Right renal cortex interstitium (tissue), 3 donors: ENCODE measurements at places on chromosomes 5 and 9.

- no peak for DNase-seq
Measured at GRCh38 chr9:75707191-75707590, 183.3 kb upstream of the PCSK5 start.

GRCh38 chr9:121992571-121993212, 100.4 kb downstream of the TTLL11 start:
- peak; percentile 60 for DNase-seq

DNA sequence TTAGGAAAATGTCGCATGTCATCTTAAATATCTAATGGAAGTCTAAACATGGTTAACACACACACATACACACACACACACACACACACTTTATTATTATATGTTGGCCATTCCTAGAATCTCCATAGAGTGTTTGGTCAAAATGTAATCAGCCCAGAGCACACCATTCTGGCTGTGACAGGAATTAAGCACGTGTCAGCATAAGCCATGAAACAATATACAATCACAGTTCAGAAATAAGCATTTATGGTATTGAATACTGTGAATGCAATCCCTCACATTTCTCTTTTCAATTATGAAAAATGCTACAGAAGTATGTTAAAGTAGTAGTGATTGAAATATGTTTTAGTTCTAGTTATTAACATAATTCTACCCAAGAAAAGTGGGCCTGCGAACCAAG, 611.6 kb downstream of the PRELID2 start:
- no peak for DNase-seq

DNA sequence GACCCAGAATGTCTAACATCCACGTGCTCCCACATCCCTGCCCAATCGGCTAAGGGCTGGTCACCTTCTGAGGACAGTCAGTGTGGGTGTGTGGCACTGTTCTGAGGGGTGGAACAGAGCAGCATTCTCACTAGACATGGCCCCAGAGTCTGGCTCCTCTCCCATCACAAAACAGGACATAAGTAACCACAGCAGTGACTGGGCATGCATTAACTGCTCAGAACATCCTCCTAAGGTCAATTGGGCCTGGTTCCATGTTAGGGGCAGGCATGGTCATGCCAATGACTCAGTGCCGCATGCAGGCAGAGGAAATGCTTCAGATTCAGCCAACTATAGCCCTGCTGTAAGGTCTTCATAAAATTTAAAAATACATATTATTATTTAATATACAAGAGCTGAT, 12.9 kb downstream of the MACROH2A1 start:
- no peak for DNase-seq

DNA sequence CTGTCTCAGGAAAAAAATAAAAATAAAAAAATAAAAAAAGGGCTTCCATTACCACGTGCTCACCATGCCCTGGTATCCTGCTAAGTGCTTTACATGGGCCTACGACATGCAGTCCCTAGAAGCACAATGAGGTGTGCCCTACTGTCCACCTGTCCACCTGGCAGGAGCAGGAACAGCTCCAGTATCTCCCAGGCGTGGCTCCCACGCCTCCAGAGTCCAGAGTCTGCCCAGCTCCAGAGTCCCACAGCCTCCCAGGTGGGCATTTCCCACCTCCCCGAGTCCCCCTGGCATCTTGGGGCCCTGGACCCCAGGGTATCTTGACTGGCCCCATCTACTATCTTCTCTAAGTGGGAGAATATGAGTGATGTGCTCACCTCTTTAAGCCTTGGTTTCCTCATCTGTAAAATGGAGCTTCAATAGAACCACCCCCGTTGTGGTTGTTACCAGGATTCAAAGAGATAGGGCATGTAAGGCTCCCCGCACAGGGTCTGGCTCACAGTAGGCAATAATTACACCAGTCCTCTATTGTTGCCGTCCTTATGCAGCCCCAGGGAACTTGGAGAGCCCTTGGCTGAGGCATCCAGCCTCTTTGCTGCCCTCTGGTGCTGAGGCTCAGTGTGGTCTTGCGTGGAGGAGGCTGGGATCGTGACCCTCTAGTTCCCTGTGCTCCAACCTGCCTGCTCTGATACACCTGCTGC, 8.9 kb downstream of the CXCL14 start:
- DNase-seq = no peak

DNA sequence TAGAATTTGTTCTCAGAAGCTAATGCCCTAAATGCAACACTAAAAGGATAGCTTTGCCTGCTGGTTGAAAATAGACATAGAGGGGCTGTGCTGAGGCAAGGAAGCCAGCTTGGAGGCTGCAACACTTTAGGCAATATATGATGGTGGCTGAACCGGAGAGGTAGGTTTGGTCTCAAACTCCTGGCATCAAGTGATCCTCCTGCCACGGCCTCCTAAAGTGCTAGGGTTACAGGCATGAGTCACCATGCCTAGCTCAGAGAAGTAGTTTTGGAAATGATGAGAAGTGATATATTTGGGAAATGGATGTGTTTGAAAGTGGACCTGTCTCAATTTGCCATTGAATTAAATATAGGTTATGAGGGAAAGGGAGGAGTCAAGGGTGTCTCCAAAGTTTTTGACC, 10.0 kb downstream of the DUSP1 start:
- DNase-seq = no peak

DNA sequence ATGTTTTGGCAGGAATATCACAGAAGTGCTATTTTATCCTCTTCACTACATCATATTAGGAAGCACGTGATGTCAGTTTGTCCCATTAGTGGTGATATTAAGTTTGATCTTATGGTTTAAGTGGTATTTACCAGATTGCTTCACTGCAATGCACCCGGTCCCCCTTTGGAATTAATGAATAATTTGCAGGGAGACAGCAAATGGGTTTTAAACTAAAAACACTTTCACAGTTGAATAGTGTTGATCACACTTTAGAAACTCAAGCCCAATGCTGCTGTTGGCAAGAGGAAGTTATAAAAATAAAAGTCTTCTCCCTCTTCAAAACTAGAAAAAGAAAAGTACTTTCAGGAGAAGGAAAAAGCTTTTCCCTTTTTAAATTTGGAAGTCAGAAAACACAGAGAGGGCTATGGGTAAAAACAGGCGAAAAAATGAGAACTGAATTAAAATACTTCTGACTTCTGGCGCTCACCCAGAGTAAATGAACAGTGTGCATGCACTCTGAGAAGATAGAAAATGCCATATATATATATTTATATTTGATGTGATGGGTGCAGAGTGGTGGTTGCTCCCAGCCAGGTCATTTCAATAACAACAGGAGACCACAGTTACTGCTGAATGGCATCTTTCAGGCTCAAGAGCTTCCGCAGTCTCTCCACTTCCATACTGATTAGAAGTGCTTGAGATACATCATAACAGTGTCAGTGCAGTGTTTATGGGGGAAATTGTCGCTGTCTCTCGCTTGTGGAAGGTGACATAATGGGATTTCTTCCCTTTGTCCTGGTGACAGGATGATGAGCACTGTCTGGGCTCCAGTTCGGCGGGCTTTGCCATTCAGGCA, 278.0 kb downstream of the ZSWIM6 start:
- no peak for DNase-seq

DNA sequence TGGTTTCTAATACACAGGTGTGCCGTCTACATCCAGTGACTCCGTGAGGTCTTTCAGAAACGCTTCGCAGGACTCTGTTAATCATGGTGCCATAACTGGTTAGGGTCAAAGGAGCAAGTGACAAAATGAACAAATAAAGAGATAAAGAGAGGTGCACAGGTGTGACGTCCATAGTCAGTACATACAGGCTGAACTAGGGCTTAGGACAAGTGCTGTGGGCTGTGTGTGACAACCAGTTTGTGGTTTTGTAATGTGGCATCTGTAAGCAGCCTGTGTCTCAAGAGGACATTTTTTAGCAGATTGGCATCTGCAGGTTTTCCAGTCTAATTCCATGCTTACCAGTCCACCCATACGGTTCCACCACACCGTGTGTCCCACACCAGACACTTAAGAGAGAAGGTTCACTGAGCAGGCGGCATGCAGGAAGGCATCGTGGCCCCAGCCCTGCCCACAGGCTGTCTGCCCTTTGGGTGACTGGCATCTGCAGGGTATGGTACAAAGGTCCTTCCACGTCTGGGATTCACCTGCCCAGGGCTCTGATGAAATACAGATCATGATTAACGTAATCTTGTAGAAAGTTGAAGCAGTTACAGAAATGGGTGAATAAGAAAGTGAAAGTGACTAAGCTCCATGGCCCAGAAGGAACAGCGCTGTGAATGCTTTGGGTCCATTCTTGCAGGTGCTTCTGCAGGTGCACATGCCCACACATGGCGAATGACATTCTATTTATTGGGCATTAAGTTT, 26.9 kb downstream of the SRD5A1 start:
- no peak for DNase-seq

DNA sequence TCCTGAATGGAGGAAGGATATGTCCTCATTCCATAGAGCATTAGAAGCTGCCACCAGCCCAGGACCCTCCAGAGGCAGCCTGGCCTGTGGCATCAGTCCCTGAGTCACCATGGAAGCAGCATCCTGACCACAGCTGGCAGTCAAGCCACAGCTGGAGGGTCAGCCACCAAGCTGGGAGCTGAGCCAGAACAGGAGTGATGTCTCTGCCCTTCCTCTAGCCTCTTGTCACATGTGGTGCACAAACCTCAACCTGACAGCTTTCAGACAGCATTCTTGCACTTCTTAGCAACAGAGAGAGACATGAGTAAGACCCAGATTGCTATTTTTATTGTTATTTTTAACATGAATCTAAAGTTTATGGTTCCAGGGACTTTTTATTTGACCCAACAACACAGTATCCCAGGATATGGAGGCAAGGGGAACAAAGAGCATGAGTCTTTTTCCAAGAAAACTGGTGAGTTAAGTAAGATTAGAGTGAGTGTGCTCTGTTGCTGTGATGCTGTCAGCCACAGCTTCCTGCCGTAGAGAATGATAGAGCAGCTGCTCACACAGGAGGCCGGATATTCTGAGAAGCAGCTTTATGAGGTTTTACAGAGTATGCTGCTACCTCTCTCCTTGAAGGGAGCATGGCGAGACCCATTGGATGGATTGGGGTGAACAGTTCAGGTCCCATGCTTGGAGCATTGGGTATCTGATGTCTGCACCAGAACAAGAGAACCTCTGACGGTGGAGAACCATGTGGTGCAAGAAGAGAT, 13.0 kb upstream of the CYFIP2 start:
- DNase-seq = no peak

GRCh38 chr5:113824307-113824706, 310.8 kb downstream of the YTHDC2 start:
- no peak for DNase-seq

DNA sequence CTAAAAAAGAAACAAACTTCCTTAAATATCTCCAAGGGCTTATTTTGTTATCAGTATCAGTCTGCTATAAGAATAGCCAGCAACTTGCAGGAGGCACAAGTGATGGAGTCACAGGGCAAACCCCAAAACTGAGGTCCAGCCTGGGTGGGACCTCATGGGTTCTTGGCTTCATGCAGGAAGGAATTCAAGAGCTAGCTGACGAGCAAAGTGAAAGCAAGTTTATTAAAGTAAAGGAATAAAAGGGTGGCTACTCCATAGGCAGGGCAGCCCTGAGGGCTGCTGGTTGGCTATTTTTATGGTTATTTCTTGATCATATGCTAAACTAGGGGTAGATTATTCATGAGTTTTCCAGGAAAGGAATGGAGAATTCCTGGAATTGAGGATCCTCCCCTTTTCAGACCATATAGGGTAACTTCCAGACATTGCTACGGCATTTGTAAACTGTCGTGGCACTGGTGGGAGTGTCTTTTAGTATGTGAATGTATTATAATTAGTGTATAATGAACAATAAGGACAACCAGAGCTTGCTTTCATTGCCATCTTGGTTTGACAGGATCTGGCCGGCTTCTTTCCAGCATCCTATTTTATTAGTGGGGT, 231.9 kb downstream of the ADAMTSL1 start:
- no peak for DNase-seq

DNA sequence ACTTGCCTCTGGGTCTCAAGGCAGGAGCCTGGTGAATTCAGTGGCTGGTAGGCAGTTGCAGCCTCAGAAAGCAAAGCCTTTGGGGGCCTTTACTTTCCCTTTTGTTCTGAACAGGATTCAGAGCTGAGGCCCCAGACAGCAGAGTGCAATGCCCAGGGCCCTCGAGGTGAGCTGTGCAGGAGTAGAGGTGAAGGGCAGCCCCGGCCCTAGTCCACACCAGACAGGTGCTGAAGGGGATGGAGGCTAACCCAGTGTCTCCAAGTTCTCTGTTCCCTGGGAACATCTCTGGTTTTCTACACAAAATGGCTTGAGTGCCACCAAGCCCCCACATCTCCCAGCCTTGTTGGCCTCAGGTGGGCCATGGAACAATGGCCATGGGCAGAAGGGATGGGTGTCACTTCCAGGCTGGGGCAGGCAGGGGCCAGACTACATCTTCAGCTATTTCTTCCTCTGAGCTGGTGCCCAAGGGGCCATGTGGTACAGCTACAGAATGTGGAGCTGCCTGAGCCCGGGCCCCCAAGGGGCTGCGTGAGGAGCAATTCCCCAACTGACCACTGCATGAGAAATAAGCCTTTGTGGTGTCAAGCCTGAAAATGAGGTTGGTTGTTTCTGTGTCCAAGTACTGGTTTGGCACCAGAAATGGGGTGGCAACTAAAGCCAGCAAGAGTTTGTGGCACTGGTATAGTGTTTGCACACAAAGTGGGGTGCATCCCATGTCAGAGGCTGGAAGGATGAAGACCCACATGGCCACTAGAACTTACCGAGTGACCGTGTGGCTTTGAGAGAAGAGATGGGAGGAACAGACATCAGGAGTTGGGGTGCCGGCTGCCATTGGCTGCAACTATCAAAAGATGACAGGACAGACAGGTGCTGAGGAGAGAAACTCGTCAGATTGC, 57.8 kb downstream of the BARX1 start:
- DNase-seq = no peak

DNA sequence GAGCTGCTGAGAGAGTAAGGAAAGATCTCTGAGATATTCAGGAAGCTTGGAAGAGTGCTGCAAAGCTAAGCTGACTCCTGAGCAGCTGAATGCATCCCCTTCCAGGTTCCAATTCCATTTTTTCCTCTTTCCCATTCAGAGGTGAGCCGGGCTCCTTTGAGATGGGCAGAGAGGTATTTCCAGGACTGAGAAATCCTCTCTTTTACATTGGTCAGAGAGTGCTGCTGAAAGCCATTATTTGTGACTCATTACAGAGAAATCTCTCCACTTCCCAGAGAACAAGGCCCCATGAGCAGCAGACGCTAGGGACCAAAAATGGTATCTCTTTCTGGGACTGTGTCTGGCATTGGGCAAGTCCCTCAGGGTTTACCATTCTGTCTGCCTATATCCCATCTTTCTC, 3.7 kb downstream of the MCTP1 start:
- DNase-seq = no peak

GRCh38 chr9:128636556-128637530, 19.8 kb downstream of the DYNC2I2 start:
- no peak for DNase-seq

DNA sequence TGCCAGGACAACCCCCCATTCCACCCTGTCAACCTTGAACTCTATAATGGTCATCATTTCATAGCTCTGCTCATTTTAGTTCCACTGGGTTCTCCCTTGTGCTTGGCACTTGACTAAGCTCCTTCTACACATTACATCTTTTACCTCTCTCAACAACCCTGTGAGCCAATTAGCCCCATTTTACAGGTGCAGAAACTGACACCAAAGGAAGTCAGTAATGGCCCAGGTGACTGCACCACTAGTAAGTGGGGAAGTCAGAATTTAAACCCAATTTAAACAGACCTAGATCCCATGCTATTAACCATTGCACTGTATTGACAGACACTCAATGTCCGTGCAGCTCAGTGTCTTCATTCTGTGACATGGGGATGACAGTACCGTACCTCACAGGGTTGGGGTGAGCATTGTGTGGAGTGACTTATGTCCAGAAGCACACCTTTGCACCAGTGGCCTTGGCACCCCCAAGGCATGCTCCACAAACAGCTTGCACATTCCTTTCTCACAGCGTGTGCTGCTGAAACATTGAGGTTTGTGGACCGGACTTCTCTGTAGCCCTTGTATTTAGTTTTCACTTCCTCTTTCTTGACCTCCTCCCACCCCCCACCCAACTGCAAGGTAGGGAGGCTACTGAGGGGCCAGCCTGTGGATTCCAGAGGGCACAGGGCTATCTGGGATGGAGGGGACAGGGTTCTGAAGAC, 23.1 kb downstream of the IRF1 start:
- DNase-seq = no peak
